NCI-H526 (cell line): ENCODE measurements at places on chromosomes 7 and 10.
A peak's percentile ranks its signal among the peaks of the same experiment; 100 is the strongest.

GRCh38 chr10:57142925-57143576 is 782.0 kb upstream of the ZWINT start:
- DNase-seq = no peak

DNA sequence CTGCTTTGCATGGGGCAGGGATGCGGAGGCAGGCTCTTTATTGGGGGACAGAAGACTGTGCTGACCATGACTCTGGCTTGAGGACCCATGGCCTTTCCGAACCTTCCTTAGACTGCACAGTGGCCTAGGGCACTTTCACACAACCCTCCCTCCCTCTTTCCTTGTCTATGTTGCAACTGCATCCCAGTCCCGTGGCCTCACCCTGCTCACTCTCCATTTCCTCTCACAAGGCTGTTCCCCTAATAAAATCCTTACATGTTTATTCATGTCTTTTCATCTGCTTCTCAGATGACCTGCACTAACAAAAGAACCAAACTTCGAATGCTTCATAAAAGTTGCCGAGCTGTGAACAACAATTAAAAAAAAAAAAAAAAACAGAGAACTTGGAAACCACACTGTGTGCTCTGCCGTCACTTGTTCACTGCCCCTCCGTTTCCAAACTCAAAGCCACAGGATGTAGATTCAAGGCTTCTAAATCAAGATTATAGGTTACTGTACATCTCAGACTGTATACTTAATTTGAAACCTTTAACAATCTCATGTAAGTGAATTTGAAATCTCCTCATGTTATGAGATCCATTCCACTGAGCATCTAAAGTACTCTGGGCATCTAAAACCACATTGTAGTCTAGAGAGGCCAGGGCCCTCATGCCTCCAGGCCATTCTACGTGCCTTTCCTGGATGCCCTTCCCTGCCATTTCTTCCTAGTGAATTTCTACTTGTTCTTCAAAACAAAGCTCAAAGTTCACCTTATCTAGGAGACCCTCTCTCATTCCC is 265.9 kb downstream of the SNX13 start:
- no peak for DNase-seq

GRCh38 chr7:158655507-158655906 is 49.1 kb downstream of the NCAPG2 start:
- no peak for DNase-seq

DNA sequence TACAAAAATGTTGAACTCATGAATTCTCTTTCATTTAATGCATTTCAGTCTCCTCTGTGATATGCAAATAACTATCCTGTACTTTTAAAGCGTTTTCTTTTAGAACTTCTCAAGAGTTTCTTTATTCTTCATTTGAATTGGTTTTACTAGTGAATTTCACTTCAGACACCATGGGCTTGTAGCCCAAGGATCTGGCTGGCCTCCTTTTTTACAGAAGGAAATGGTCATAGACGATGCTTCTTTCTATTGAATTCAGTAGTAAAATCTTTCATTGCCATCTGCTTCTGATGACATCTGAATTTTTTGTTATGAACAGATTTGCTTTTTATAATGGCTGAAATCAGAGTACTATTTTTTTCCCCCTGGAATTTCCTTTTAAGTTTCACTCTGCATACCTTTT is 135.2 kb upstream of the ETV1 start:
- DNase-seq = no peak

DNA sequence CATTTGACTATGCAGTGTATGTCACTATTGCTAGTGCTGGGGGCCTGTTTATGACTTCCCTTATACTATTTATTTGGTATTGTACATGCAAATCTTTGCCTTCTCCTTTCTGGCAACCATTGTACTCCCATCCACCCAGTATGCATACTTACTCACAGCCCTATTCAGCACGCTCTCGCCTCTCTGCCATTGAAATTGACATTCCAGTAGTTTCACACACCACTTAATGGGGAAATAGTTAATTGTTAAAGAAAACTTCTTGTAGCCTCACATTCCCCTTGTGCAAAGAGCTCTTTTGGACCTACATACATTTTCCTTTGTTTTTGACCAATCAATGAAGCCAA is 9.9 kb downstream of the CLDN12 start:
- DNase-seq = no peak

- no peak for DNase-seq
These were observed 23.3 kb downstream of the MALRD1 start for GRCh38 chr10:19071946-19072345.

GRCh38 chr7:12257582-12257981 is 46.5 kb downstream of the TMEM106B start:
- no peak for DNase-seq

DNA sequence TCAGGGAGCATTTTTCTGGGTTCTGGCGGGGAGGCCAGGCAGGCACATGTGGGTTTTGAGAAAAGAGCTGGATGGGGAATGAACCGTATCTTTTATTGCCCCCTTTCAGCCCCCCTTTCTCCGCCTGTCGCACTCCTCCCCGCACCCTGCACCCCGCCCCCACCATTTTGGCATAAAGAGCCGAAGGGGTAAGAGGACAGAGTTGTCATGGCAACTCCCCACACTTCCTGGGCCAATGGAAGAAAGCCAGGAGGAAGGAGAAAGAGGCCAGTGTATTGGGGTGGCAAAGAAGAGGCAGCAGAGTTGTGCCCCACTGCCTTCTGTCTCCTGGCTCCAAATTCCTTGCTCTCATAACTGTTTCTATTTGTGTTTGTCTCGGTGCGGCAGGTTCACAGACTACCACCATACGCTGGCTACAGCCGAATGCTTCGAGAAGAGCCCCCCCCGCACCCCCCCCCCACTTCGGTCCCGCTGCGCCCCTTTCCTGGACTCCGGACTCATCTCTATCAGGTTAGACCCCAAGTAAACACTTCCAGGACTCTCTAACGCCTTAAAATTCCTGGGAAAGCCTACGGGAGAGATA is 3.4 kb downstream of the KCNIP2 start:
- peak; percentile 17 for DNase-seq

GRCh38 chr10:97278491-97278989 is 13.9 kb downstream of the ARHGAP19 start:
- peak; percentile 15 for DNase-seq

GRCh38 chr7:111364413-111364812 is 197.9 kb downstream of the IMMP2L start:
- DNase-seq = no peak

DNA sequence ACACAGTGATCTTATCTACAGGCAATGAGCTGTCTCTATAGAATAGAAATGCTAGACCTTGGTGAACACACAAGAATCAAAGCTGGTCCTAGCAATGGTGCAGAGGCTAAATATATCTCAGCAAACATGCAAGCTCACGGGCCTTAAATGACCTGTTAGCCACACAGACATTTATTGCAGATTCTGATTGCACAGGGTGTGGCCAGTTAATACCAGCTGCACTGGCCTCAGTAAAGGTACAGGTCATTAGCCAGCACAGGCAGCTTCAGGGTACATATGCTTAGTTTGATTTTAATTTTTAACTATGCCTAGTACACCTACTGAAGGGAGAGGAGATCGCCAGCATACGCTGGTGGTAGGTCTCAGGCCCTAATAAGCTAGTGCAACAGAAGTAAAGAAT is 265.4 kb upstream of the DGKB start:
- DNase-seq = no peak

GRCh38 chr7:147492606-147493005 is 1098.0 kb upstream of the C7orf33 start:
- no peak for DNase-seq

DNA sequence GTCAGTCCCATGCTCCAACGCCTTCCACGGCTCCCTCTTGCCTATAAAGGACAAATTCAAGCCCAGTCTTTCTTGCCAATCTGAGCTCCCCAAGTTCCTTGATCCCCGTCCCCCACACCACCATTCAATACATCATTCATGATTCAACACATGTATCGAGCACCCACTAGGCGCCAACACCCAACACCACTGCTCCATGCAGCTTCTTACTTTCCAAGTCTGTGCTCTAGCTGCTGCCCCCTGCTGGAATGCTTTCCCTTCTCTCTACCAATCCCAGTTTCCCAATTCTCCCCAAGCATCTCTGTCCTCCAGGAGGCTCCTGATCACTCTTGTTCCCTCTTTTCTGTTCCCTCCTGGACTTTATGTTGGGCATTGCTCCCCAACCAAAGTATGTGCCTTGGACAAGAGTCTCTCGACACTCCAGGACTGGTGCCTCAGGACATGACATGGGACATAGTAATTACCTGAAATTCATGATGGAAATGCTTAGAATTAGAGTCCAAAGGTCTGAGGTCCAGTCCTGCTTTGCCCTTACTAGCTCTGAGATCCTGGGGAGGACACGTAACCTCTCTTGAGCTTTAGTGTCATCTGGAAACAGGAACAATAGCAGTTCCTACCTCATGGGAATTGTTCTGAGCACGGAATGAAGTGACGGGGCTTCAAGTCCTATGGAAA is 172.7 kb downstream of the NEURL1 start:
- DNase-seq = peak; percentile 2

DNA sequence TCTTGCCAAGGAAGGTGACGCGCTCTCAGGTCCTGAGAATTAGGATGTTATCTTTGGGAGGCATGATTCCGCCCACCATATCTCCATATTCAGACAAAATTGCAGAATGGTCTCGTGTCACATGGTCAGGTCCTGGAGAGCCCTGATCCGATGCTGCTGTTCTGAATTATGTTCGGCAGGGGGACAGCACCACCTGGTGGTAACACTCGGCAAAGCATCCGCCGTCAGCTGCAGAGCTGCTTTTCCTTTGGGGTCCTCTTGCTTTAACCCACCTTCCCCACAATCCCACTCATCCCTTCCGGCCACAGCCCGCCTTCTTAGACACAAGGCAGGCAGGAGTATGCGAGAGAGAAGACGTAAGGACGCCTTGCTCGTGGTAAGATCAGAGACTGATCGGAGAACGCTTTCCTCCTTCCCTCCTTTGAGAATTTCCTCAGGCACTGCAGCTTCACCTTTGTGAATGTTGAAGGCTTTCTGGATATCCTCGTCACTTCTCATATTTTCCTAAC is 327.8 kb upstream of the C7orf33 start:
- peak; percentile 82 for DNase-seq

DNA sequence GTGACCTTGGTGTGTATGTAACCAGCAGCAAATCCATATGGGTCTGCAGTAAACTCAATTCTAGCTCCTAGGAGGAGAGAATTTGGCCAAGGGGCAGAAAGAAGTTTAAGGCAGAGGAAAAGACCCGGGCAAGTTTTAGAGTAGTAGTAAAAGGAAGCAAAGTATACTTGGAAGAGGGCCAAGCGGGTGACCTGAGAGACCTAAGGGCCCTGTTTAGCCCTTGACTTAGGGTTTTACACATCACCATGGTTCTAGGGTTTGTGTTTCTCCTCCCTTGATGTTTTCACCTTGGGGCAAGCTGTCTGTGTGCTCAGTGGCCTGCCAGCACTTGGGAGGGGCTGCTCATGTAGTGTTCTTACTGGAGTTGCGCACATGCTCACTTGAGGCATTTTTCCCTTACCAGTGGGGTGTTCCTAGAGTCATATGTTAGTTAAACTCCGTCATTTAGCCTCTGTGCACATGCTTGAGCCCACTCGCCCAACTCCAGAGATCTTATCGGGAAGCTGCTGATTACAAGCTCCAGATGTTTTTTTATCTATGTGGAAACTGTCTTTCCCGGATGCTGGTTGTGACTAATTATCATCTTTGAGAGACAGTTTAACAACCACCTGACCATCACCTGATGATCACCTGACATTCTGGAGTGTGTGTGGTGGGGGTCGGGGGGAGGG is 137.6 kb upstream of the PRSS1 start:
- DNase-seq = no peak

GRCh38 chr7:13198036-13198435 is 510.6 kb downstream of the ARL4A start:
- no peak for DNase-seq

- peak; percentile 7 for DNase-seq
These were observed 1.5 kb downstream of the NRG3 start for GRCh38 chr10:81876253-81877077.

GRCh38 chr10:25261110-25261509 is 86.3 kb downstream of the GPR158 start:
- DNase-seq = no peak

DNA sequence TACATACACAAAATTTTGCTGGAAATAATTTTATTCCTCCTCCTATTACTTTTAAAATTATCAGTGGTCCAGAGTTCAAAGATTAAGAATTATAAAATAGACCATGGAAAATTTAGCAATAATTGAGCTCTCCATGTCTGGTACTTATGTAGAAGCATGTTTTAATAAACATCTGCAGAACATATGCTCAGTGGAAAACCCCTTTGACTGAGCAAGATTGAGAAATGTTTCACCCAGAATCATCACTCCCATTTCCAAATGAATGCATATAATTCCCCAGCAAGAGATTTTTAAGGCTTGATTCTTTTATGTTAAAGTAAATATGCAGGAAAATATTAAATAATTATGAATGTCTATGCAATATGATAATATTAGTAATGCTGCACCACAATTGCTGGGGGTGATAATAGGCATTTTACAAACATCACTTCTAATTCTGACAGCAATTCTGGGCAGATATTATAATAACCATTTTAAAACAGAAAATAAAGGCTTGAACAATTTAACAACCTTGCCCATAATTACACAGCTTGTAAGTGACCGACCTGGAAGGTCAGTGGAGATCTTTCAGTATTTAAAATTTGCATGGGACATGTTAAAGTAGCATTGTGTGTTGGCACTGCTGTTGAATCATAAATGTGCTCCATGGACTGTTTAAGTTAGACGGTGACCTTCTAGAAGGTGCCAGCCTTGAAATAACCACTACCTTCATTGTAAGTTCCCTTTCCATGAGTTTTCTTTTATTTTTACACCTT is 45.6 kb upstream of the TES start:
- DNase-seq = peak; percentile 16

DNA sequence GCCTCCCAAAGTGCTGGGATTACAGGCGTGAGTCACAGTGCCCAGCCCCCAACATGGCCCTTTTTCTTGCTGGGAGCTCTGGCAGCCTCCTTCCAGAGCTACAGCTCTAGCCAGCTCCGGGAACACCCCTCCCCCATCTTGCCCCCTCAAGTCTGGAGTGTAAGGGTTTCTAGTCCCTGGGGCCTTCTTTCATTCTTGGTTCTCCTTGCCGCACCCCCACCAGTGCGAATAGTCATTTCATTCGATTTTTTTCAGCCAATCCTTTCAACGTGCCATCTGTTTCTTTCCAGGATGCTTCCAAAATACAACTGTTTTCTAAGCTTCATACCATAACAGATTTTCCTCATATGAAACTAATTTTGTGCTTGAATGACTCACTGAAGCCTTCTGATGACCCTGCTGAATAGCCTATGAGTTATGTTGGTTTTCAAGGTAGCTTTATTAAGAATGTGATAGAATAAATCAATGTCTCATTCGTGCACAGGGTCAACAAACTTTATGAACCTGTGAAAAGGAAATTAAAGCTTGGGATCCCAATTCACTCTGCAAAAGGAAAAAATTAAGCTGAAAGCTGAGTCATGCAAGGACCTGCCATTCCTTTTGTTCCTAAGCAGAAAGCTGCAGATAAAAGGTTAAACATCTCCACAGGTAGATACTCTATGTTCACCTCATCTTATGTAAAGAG is 38.6 kb downstream of the CDC14C start:
- no peak for DNase-seq

GRCh38 chr7:137755846-137756651 is 90.7 kb downstream of the DGKI start:
- DNase-seq = peak; percentile 85
